ENCODE measurements at places on chromosomes 12 and 14. TPM values are rescaled to one million over a fixed set of nuclear protein-coding genes. Genes with fewer than 3 reads are reported as not detected.

The GNS gene
- 181 TPM for total RNA-seq

The INF2 gene
- 78.1 TPM for total RNA-seq

The KRT81 gene
- total RNA-seq = 0.11 TPM

The OR6C76 gene
- total RNA-seq = not detected

The NRL gene
- 1.6 TPM for total RNA-seq

The PDE6H gene
- total RNA-seq = not detected

The KSR2 gene
- total RNA-seq = under 0.01 TPM

All from LHCN-M2 (cell line).